Activated T-helper 17 cell treated with anti-CD3 and anti-CD28 coated beads, Interleukin-2, amount 50 U/mL, for 72 hours (primary cell): ENCODE measurements at places on chromosomes 2 and 18.

- ATAC-seq: no peak
Measured at GRCh38 chr18:76161983-76162382, 333.1 kb downstream of the ZNF516 start.

DNA sequence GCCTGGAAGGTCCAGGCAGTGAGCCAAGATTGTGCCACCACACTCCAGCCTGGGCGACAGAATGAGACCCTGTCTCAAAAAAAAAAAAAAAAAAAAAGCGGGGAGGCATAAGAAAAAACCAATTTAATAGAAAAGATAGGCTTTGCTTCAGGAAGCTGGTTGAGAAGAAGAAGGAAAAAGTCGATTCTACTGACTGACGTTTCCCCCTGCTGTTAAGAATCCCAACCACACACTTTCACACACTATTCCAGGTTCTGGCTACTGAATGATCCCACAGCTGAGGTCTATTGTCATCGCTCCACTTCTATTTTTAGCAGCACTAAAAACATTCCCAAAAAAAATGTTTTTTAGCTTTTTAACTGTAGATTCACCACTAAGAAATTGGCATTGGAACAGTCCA lies 6.7 kb upstream of the CHCHD5 start:
- ATAC-seq: no peak

DNA sequence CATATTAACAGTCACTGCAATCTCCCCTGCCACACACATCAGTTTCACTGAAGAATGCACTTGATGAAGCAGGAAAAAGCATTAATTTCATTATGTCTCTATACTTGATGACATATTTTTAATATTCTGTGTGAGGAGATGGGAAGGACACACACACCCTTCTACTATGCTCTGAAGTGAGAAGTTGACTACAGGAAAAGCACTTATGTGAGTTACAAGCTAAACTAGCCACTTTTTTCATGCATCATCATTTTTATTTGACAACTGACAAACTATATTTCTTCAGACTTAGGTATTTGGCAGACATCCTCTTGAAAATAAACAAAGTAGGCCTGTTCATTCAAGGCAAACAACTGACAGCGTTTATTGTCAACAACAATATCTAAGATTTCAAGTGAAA lies 150.4 kb upstream of the ID2 start:
- ATAC-seq: no peak

DNA sequence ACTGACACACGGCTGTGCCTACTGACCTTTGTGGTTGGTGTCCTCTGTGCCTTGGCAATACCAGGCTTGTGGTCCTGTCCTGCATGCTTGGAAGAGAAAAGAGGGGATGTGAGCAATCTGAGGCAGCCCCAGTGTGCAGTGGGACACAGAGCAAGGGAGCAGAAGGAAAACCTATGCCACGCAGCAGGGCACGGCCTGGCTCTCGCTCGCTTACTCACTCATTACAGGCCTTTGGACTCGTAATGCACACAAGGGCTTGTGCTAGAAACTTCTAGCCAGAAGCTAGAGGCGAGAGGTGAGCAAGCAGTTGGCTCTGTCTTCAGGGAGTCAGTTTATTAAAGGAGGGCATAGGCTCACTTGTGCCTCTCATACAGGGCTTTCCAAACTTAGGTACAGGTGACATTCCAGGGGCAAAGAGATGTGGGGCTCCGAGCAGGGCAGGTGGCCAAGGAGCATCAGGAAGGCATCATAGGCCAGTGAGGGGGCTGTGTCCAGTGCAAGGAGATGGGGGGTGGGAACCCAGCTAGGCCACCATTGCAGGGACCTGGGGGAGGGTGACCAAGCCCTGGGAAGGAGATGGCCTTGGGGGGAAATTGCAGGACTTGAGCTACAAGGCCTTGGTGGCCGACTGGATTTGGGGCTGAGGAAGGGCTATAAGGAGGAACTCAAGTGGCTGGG lies 100.8 kb downstream of the DYSF start:
- ATAC-seq: no peak

GRCh38 chr18:62850619-62851306 lies 135.4 kb downstream of the PHLPP1 start:
- no peak for ATAC-seq

DNA sequence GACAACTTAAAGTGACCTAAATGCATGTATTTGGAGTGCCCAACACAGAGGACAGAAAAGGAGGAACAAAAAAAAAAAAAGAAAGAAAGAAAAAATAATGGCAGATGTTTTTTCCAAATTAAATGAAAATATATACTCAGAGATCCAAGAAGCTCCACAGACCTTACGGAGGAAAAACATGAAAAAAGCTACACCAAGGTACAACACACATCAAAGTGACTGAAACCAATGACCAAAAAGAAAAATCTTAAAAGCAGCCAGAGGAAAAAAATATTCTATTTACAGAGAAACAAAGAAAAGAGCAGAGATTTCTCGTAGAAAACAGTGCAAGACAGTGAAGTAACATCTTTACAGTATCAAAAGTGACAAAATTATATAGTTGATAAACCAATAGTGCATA lies 5.1 kb downstream of the FANCL start:
- ATAC-seq: no peak

GRCh38 chr18:11565716-11566115 lies 43.7 kb upstream of the SLC35G4 start:
- no peak for ATAC-seq
